ENCODE measurements at places on chromosomes 7 and 10.

DNA sequence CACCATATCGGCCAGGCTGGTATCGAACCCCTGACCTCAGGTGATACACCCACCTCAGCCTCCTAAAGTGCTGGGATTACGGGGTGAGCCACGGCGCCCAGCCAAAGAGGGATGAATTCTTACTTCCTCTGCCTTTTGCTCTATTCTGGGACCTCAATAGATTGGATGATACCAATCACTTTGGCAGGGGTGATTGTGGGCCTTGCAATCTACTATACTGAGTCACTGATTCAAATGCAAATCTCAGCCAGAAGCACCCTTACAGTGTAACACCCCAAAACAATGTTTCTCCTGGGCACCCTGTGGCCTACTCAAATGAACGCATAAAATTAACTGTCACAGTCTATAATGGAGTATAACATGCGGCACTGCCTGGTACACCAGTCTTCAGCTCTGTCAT, 596.7 kb upstream of the LRRTM3 start:
- DNase-seq: no peak

DNA sequence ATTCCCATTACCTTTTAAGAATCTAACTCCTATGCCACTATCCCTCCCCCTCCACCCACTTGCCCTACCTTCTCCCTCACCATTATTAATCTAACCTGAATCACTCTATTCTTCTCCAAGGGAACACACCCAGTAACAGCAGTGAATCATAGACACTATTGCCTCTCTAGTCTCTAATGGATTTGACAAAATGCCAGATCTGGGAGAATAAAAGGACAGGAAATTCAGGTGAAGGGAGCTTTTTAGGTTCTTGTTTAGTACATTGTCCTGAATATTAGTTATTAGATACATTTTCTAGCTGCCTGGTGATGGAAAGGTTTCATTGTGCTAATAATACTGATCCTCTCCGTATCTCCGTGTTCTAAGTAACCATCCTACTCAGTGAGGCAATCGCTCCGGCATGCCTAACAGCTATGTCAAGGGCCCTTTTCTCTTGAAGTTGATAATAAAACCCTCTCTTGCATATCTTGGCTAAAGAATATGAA, 4.1 kb upstream of the SFR1 start:
- no peak for DNase-seq

- no peak for DNase-seq
Measured at GRCh38 chr7:10724449-10724848, 249.2 kb upstream of the PHF14 start.

DNA sequence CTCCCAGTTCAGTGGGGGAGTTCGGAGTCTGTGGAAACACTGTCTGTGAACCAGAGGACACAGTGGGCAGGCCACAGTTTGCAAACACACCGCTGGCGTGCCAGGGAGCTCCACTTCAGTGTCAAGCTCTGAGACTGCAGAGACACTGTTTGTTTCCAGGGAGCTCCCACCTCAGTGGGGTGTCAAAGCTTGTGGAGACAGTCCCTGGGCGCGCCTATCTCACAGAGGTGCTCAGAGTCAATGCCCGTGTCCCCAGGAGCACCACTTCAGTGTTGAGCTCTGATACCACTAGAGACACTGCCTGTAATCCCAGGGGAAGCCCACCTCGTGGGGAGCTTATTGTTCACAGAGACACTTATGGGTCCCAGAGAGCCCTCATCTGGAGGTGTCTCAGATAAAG, 4.3 kb downstream of the MYO1G start:
- DNase-seq: no peak

GRCh38 chr7:99112097-99112496, 31.8 kb downstream of the SMURF1 start:
- DNase-seq: no peak

GRCh38 chr7:122846591-122846990, 39.7 kb downstream of the CADPS2 start:
- DNase-seq: no peak

- no peak for DNase-seq
Measured at GRCh38 chr7:154931906-154932305, 71.0 kb downstream of the PAXIP1 start.

DNA sequence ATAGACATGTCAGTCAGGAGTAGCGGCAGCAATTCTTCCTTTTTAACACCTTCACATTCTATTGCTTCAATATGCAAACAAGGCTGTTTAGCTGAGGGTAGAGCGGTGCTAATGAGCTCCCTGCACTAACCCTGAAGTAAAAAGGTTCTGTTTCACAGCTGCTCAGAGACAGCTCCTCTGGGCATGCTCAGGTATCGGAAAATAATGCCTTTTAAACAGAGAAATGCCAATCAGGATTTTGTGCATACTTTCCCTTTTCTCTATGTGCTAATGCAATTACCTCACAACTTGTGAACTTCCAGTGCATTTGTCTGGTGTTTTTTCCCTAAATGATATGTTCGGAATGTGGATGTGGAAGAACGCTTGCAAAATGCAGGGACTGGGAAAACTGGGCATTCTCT, 307.7 kb upstream of the FZD8 start:
- DNase-seq: no peak

GRCh38 chr10:113179265-113179664, 229.2 kb downstream of the TCF7L2 start:
- DNase-seq: no peak

- no peak for DNase-seq
Measured at GRCh38 chr7:43931346-43931745, 5.1 kb downstream of the UBE2D4 start.

DNA sequence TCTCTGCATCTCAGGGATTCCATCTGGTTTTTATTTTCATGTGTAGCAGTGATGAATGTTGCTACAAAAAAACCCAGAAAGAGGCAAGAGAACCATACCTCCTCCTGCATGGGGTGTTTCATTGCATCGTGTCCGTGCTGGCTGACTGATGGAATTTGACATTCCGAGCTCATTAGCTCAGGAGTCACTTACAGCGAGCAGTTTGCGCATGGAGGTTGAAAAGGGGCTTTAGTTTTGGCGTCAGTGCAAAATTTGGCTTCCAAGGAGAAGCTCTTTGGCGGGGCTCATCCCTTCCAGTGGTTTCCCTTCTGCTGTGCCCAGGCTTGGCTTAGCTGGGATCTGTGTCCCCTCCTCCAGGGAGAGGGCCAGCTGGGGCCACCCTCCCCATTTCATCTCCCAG, 25.8 kb downstream of the EMX2 start:
- DNase-seq: no peak

GRCh38 chr10:70714245-70714644, 41.9 kb downstream of the ADAMTS14 start:
- DNase-seq: no peak

- peak; percentile 26 for DNase-seq
Measured at GRCh38 chr10:87771871-87772500, 46.0 kb downstream of the ATAD1 start.

GRCh38 chr10:13397052-13397451, 49.0 kb upstream of the SEPHS1 start:
- no peak for DNase-seq

DNA sequence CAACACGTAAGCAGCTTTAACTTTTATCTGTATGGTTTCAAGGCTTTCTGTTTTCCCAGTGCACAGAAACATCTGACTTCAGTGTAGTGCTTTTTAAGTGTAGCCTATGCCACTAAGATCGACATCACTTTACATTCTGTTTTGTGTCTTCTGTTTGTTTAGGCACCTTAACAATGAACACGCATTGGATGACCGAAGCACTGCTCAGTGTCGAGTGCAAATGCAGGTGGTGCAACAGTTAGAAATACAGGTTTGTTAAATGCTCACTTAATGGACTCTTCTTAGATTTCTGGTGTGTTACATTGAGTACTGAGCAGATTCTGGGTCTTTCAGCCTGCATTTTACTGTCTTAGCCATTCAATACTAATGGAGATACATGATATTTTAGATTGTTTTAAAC, 237.4 kb downstream of the FOXP2 start:
- no peak for DNase-seq

- no peak for DNase-seq
Measured at GRCh38 chr7:96953676-96954513, 51.5 kb upstream of the DLX6 start.

GRCh38 chr7:141557360-141557759, 6.2 kb downstream of the AGK start:
- DNase-seq: no peak

- DNase-seq: no peak
Measured at GRCh38 chr10:10644676-10645385, 372.8 kb upstream of the CELF2 start.

DNA sequence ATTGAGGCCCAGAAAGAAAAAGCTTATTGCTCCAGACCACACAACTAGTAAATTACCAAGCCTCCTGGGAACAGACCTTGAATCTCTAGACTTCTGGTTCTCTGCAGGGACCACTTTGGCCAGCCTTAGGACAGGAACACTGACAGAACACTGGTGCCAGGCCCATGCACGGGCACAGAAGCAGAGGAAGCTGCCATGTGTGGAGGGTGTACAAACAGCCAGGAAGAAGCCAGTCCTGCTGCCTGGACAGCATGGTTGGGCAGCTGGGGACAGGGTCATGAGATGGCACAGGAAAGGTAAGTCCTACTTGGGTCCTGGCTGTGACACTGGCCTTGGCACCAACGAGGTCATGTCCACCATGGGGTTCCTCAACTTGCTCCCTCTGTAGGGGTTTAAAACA, 19.2 kb downstream of the MMRN2 start:
- no peak for DNase-seq

DNA sequence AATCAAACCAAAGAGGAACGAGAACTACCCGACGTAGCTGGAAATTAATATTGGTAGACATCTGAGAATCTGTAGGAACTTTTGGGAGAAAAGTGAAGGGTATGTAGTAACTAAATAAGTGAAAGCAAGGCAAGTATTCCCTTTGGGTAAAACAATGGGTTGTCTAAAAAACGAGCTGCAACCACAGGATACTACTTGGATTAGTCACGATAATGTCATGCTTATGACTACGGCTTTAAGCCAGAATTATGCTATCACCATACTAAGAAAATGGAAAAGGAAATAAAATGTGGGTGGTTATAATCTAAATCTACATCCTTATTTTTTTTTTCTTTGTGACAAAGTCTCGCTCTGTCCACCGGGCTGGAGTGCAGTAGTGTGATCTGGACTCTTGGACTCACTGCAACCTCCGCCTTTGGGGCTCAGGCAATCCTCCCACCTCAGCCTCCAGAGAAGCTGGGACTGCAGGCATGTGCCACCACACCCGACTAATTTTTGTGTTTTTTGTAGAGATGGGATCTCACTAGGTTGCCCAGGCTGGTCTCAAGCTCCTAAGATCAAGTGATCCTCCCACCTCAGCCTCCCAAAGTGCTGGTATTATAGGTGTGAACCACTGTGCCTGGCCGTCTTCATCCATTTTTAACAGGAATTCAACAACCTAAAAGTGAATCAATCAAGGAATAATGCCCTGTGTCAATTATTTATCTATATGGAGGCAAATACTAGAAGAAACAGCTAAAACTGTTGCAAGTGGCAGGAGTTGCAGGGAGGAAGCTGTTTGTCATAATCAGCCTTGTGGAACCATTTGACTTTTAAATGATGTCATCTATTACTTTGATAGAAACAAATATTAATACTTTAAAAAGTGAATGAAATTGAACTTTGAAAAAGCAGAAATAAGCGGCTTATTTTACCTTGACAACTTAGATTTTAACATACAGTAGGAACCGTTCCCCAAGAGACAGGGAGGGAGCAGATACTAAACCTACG, 189.3 kb downstream of the PRPF18 start:
- no peak for DNase-seq

GRCh38 chr7:155746188-155746587, 66.1 kb downstream of the SHH start:
- DNase-seq: no peak

GRCh38 chr10:66862687-66863258, 63.1 kb upstream of the LRRTM3 start:
- no peak for DNase-seq

DNA sequence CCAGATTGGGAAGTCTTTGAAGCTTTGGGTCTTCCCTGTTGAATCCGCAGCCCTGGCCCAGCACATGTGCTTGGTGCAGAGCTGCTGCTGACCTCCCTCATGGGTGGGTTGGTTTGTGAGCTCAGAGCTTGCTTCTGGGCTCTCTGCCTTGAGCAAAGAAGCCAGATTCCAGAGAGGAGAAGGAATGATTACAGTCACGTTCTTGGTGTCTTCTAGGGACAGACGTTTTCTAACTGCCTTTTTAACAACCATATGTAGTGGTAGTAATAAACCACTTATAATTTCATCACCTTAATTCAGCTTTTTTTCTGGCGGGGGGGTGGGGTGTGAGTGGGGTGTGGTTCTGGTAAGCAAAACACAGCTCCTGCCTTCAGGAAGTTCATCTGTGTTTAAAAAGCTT, 39.5 kb downstream of the LRMDA start:
- no peak for DNase-seq

DNA sequence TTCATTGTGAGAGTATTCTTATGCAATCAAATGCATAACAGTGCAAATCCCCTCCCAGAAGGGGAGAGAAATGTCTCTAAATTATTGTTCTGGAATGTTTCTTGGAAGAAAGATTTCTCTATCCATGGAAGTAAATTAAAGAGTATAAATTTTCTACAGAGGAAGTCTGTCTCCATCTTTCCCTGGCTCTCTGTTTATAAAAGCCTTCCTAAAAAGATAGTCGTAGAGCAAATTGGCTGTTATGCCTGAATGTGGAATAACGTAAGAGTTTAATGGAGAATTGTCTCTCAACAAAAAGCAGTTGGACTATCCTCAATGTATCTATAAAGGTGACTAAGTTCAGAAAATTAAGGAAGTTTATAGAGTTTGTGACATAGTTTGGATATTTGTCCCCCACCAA, 76.3 kb downstream of the GNAT3 start:
- DNase-seq: no peak

- no peak for DNase-seq
Measured at GRCh38 chr10:74898201-74898976, 72.0 kb downstream of the KAT6B start.

GRCh38 chr7:13262929-13263530, 575.6 kb downstream of the ARL4A start:
- peak; percentile 33 for DNase-seq

DNA sequence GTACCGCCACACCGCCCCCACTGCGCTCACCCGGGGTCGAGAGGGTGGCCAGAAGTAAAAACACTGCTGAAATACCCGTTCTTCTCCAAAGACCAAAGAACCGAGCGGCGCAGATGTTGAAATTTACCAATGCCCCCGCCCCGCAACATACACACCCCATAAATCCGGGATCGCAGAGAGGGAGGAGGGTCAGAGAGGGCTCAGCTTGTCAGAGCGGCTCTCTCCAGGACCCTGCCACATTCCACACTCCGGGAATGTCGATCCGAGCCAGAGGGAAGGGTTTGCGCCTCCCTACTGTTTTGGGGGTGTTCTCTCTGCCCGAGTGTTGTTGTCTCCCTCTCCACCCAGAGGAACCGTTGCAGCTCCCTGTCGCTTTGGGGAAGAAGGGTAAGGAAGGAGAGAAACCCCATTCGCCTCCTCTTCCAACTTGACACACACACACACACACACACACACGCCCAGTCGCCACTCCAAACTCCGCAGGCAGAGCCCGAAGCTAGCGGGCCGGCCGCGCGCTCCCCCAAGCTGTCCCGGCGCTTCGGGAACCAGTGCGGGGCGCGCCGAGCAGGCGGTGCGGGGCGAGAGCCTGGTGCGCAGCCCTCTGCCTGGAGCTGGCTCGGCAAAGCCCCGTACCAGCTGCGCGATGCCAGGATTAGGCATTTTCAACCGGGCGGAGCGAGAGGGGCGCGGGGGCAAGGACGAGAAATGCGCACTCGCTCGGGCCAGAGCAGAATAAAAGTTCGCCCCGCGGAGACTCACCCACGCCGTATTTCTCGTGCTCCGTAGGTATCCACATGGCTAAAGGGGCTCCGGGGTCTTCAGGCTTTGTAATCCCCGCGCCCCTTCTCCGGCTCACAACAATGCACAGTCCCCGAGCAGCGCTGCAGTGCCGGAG, 609 bp downstream of the DOCK4 start:
- no peak for DNase-seq

- DNase-seq: no peak
Measured at GRCh38 chr7:28065721-28066285, 114.8 kb downstream of the JAZF1 start.
